ENCODE measurements at places on chromosomes 7 and 10.

GRCh38 chr7:33433357-33433756 lies 304.0 kb downstream of the BBS9 start:
- no peak for DNase-seq

DNA sequence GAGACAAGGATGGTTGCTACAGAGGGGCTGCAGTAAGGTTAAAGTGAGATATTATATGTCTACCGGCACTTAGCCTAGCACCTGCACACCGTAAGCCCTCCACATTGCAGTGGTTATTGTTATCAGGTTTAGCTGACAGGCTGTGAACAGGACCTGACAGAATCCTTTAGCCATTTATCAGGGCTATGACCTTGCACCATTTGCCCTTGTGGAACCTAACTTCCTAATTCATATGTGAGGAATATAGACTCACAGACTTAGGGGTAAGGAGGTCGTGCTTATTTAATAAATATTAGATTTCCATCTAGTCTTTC lies 10.1 kb downstream of the NCOA4 start:
- DNase-seq: no peak

DNA sequence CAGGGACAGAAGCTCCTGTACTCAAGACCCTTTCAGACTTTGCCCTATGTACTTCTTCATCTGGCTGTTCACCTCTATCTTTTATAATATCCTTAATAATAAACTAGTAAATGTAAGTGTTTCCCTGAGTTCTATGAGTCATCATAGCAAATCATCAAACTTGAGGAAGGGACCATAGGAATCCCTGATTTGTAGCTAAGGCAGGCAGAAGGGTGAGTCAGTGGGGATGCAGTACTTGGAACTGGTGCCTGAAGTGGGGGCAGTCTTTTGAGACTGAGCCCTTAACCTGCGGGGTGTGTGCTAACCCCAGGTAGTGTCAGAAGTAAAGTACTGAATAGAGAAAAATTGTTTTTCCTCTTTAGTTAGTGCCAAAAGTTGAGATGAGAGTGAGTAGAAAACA lies 6.2 kb upstream of the TMEM243 start:
- no peak for DNase-seq

GRCh38 chr7:122260336-122260735 lies 44.2 kb downstream of the FEZF1 start:
- no peak for DNase-seq

DNA sequence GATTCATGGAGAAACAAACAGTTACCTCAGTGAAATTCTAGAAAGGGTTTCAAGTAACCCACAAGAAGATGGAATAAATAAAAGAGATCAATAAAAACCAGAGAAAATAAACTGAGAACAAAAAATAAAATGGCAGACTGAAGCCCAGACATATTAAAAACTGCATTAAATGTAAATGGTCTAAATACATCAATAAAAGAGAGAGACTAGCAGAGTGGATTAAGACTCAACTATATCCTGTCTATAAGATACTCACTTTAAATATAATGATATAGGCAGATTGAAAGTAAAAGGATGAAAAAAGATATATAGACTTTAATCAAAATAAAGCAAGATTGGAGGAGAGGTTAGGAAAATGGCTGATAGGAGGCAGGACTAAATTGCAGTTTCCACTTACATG lies 18.8 kb upstream of the EBF3 start:
- DNase-seq: no peak

DNA sequence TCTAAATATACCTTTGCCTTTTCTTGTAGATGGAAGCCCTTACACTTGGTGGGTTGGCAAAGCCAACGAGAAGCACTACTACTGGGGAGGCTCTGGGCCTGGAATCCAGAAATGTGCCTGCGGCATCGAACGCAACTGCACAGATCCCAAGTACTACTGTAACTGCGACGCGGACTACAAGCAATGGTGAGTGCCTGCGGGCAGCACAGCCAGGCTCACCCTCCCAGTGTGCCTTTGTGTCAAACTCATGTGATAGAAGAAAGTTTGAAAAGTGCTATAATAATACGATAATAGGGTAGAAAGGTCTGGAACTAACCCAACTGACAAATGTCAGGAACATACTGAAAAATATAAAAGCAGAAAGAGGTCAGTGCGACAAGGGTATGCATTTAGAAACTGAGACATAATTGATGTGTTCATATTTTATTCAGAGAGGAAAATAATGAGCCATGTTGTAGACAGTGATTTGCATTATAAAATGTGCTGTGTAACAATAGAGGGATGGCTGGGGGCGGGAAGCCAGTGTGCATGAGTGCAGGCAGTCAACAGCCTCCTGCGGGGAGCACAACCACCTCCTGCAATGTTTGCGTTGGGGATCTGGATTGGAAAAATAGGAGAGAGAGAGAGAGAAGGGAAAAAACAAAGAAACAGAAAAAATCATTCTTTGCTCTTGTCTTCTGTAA lies 686.9 kb upstream of the C7orf33 start:
- no peak for DNase-seq

- DNase-seq: peak; percentile 21
Measured at GRCh38 chr7:88243345-88243909, 23.6 kb upstream of the SRI start.

GRCh38 chr7:39402034-39402433 lies 164.2 kb upstream of the YAE1 start:
- no peak for DNase-seq

GRCh38 chr10:61804414-61804813 lies 97.1 kb upstream of the ARID5B start:
- no peak for DNase-seq

- no peak for DNase-seq
Measured at GRCh38 chr7:133354546-133355324, 101.9 kb downstream of the EXOC4 start.

DNA sequence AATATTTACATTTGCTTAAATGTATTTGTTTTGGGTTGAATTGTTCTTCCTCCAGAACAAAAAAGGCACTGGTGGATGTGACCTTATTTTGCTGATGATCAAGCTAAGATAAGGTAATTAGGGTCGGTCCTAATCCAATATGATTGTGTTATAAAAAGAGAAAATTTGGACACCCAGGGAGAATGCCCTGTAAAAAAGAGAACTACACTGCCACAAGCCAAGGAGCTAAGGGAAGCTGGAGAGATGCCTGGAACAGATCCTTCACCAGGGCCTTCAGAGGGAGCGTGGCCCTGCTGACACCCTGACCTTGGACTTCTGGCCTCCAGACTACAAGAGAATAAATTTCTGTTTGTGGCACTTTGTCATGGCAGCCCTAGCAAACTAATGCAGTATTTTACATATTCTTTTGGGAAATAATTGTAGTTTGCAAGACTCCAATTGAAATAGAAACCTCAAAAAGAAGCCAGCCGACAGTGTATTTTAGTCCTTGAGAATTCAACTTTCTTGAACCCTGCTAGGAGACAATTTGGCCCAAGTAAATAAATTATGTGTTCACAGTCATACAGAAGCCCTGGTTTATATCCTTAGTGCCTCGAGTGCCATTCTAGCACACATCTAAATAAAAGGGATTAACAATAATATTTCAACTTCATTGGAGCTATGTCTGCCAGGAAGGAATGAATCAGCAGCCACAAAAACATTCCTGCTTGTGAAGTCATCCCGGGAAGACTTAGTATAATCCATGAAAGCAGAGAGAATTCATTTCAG lies 164.6 kb downstream of the PKD1L1 start:
- no peak for DNase-seq

DNA sequence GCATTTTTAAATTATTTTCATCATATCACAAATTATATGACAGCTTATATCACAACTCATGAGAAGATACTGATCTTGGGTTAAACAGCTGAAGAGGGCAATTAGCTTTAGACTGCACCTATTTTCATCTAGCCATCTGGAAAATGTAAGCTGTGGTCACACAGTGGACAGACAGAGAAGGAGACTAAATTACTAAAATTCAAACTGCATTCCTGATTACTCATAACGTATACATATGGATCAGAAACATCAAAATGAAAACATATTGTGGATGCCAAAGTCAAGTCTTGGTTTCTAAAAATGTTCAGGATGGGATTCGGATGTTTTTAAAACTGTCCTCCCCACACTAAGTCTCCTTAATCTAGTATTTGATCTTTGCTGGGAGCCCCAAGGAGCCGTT lies 6.6 kb downstream of the BBIP1 start:
- no peak for DNase-seq

DNA sequence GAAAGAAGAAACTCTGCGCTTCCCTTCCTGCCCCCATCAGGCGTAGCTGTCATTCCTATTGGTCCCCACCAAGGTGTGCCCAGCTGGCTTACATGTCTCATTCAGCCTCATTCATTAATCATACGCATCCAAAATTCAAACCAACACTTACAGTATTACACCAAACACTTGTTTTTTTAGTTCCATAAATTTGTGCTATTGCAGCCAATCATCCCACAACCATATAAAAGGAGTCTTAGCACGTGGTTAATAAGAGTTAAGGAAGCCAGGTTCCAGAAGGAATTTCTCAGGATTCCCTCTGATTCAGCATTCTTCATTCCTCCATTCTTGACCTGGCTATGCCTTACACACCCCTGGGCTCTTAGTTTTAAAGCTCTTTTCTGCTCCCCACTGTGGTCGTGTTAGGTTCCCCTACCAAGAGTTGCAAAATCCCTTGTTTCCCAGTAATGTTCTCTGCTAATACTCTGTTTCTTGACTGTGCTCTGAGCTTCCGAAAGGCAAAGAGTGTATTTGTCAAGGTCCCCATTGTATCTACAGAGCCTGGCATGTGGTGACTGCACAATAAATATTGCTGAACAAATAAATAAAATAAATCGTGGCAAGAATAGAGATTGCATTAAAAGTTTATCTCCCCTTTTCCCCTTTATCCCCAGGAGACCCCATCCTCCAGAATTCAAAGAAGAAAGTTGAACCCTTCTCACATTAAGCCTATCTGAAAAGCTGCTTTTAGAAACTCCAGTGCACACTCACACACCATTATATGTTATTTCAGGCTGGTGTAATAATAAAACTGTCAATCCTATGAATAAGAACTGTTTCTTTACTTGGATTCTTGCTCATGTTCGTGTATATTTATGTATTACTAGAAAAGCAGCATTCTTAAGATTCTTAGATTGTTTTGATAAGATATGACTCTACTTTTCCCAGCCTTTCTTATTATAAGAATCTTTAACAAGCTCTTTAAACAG lies 514.4 kb downstream of the INHBA start:
- DNase-seq: no peak

GRCh38 chr7:112721366-112721765 lies 68.8 kb downstream of the TMEM168 start:
- DNase-seq: no peak

GRCh38 chr7:94941844-94942632 lies 34.6 kb downstream of the PPP1R9A start:
- DNase-seq: no peak

- no peak for DNase-seq
Measured at GRCh38 chr10:99828464-99828863, 46.0 kb downstream of the ABCC2 start.

- no peak for DNase-seq
Measured at GRCh38 chr7:42611289-42611928, 300.5 kb downstream of the C7orf25 start.

DNA sequence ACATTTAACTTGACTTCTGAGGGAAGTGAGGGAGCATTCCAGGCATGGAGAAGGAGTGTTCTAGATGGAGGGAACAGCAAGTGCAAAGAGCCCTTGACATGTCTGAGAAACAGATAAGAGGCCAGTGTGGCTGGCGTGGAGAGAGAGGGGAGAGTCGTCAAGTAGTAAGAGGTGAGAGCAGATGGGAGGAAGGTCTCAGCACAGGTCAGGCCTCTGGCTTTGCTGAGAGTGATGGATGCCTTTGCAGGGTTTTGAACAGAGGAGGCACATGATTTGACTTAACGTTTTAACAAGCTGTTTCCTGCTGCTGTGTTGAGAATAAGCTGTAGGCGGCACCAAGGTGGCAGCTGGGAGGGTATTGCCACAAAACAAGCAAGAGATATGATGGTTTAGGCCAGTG lies 97.2 kb downstream of the KAT6B start:
- no peak for DNase-seq

DNA sequence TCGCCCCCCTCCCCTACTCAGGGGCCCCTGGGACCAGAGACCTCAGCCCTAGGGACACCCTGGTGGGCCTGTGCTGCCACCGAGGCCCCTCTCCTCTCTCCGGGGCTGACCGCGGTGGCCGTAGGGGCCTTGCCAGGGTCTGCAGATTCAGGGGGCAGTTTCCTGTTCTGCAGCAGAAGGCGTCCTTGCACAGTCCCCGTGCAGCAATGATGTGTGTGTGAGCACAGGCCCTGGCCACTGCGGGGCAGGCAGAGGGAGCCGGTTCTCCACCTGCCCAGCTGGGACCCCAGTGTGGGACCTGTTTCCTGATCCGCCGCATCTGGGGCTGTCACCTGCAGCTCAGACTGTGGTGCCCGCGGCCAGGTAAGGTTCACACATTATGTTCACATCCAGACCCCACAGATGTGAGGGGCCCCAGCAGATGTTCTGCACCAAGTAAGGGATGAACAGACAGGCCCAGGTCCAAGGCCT lies 60.7 kb upstream of the DNAJB6 start:
- no peak for DNase-seq

DNA sequence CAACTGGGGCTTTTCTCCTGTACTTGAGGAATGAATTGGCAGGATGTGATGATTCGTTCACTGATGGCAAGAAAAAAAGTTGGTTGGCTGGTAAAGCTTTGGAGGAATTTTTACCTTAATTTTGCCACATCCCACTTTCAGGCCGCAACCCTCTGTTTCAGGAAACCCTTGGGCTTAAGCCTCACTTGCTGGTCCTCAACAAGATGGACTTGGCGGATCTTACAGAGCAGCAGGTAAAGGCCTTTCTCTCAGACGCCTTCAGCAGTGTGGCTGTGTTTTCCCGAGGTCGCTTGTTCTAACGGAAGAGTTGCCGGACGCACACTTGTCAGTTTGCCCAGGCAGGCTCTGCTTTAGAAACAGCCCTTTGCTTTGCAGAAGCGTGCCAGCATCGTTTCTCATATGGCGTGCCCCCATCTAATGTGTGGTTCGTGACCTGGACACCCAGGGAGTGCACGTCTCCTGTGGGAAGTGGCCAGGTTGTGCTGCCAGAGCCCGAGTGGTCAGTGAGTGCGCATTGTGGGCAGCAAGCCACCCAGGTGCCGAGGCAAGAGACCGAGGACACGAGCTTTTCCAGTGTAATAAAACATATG lies 2.2 kb downstream of the MTG1 start:
- DNase-seq: no peak

GRCh38 chr10:75743291-75743778 lies 311.9 kb downstream of the LRMDA start:
- DNase-seq: no peak

GRCh38 chr7:41875513-41875912 lies 172.6 kb upstream of the INHBA start:
- DNase-seq: no peak

GRCh38 chr7:44565097-44565794 lies 8.5 kb downstream of the DDX56 start:
- peak; percentile 64 for DNase-seq

DNA sequence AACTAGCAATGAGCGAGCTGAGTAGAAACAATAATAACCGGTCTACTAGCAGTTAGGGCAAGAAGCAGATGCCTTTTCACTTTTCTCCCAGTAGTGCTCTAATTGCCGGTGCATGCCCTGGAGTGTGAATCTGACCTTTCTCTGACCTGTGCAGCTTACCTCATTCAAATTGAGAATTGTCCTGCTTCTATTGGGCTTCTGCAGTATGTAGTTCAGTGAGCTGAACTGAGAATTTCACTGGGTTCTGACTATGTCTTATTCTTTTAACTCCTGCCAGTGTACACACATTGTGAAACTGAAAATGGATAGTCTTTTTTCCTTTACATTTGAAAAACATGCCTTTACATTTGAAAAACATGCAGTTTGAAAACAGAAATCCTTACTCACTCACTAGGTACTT lies 157.9 kb upstream of the GRM3 start:
- no peak for DNase-seq
